ENCODE measurements at places on chromosomes 4 and X.

GRCh38 chr4:11608992-11609391 is 180.3 kb upstream of the HS3ST1 start:
- no peak for DNase-seq

- no peak for DNase-seq
Measured at GRCh38 chr4:103673983-103674382, 45.8 kb downstream of the TACR3 start.

DNA sequence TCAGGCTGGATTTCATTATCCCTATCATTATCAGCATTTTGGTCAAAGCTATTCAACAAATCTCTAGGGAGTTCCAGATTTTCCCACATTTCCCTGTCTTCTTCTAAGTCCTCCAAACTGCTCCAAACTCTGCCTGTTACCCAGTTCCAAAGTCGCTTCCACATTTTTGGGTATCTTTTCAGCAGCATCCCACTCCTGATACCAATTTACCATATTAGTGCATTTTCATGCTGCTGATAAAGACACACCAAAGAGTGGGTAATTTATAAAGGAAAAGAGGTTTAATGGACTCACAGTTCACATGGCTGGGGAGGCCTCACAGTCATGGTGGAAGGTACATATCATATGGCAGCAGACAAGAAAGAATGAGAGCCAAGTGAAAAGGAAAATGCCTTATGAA is 132.8 kb upstream of the SLC7A11 start:
- no peak for DNase-seq

GRCh38 chr4:177555007-177555574 is 112.9 kb upstream of the AGA start:
- DNase-seq: no peak

DNA sequence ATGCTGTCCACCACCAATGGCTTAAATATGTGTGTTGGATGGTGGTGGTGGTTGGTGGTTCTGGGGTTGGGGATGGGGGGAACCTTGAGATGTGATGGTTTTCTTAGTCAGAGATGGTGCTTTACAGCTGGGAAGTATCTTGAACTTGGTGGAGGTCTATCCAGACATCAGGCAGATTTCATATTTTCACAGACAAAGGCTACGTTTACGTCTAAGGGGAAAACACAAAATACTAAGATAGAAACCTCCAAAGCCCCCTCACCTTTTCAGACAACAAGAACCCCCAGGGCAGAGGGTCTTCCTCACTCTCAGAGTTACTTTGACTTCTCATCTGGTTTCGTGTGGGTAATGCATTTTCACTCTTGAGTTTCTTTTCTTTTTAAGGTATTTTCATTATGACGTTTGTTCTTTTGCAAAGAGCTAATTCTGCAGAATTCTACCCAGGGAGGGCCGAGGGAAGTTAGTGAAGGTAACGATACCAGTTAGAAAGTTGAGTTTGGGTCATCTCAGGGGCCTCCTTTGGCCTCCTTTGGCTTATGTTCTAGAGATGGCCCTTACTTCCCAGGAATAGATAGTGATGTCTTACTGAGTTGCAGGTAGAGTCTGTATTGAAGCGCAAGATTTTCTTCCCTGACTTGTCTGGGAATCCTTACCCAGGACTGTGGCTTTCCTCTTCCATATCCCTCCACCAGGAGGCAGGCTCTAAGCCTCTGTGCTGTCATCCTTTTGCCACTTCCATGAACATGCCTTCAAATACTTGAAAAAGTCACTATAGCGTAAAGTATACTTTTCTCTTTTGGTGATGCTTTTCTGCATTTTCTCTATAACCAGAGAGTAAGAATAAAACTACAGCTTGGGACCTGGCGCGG is 31.9 kb downstream of the RHOH start:
- DNase-seq: no peak

DNA sequence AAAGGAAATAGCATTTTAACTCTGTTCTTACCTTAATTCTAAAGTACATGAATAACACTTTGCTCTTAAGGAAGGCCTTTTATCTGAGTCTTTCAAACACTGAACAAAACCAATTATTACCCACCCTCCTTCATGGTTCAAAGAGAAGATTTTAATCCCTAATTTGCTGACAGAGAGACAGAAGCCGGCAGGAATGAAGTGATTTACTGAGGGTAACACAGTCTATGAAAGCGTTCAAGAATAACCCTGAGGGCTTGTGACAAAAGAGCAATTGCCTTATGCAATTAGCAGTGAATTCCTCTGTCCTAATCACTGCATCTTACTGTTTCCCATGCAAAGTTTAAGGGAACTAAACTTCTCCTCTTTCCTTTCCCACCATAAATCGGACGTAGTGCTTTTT is 144.1 kb downstream of the PACRGL start:
- DNase-seq: no peak

Measured in cortex of kidney (tissue), 1 donor.